Tibial artery (tissue), 4 donors: ENCODE measurements at places on chromosomes 13 and 19.

DNA sequence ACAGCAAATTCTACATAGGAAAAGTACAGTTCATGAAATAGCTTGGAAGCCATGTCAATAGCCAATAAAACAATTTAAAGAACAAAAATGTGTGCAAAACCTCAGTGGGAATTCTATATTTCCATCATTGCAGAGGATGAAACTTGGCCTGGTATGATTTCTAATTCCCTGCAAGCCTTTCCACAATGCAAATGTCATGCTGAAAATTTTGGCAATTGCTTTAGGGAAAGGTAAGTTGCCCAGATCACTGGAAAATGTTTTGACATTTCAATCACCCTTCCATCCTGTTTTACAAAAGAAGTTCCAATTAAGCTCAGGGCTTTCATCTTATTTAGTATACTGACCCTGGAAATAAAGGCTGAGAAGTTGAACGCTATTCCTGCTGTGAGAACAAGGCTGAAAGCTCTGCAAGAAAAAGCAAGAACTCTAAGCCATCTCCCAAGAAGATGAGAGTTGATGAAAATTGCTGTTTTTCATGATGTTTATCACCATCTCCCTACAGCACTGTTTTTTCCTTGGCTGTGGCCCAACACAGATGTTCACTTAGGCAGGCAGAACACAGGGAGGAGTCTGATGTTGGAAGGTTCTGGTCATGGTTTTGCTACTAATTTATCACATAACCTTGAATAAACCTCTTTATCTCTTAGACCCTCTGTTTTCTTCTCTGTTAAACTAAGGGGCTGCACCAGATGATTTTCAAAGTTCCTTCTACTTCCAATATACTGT is 263.7 kb downstream of the KCTD12 start:
- no peak for DNase-seq

- no peak for DNase-seq
Observed at GRCh38 chr19:4577020-4577782, 17.7 kb upstream of the SEMA6B start.

GRCh38 chr19:13633109-13633508 is 126.8 kb upstream of the CACNA1A start:
- DNase-seq: no peak

- DNase-seq: no peak
Observed at GRCh38 chr13:22569811-22570210, 611.0 kb upstream of the SGCG start.
